WERI-Rb-1 (cell line): ENCODE measurements at places on chromosomes 2 and 18.
A peak's percentile ranks its signal among the peaks of the same experiment; 100 is the strongest.

DNA sequence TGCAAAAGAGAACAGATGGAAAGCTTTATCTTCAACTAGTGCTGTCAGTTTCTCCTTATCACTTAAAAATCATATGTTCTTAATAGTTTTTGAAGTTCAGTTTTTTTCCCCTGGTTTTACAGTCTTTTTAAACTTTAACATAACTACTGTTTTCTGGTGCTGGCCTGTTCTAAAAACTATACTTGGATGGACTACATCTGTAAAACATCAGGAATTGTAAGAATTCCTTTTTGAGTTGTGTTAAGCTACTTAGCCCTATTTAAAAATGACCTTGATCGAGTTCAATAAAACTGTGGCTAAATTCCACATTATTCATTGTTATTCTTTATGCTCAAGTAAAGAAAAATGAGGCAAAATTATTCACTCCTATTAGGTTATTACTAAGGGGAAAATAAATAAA is 397.7 kb downstream of the NUP35 start:
- DNase-seq = no peak

- no peak for DNase-seq
Measured at GRCh38 chr2:130313812-130314334, 28.8 kb upstream of the IMP4 start.

- no peak for DNase-seq
Measured at GRCh38 chr2:53939656-53940055, 31.1 kb downstream of the PSME4 start.

DNA sequence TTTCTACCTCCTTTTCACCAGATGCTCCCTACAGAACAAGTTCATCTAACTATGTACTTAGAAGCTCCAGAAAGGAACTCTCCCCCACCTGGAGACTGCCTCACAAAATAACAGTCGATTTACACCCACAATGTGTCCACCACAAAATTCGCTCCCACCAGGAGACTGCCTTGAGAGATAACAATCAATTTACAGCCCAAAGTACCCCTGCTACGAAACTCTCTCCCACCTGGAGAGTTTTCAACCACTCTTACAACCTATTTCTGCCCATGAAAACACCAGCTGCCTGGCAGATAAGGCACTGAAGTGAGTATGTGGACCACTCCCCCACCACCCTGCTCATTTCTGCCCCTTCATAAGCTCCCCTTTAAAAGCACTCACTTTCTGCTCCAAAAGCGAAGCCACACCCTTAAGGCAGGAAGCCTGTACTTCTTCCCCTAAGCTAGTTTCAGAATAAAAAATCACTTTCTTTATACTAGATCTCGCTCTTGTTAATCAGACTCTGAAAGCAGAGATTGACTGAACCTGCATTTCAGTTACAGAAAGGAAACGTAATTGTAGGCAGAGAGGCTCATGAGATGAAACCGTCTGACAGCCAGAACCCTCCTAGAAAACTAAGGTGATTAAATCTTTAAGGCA is 94.4 kb upstream of the RBBP8 start:
- no peak for DNase-seq

GRCh38 chr2:170680172-170680941 is 34.8 kb upstream of the SP5 start:
- no peak for DNase-seq

- peak; percentile 74 for DNase-seq
Measured at GRCh38 chr2:86284987-86285386, 52.4 kb downstream of the REEP1 start.

GRCh38 chr2:17643031-17643615 is 102.6 kb downstream of the VSNL1 start:
- DNase-seq = no peak

DNA sequence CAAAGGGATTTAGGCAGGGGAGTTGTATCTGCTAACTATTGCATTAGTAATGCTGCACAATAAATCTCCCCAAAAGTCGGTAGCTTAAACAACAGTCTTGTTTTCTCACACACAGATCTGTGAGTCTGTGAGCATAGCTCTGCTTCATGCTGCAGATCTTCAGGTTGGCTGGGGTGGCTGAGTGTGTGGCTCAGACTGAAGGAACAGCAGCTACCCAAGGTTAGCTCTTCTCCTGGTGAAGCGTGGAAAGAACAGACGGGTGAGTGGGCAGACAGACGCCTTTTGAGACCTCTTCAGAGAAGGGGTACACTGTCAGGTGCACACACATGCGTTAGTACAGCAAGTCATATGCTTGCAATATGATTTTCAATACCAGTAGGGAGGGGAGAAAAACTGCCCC is 3.9 kb upstream of the CCDC85A start:
- DNase-seq = no peak
